ENCODE measurements at places on chromosomes 12 and 14. TPM values are rescaled to one million over a fixed set of nuclear protein-coding genes. Genes with fewer than 3 reads are reported as not detected.
A peak's percentile ranks its signal among the peaks of the same experiment; 100 is the strongest.

GRCh38 chr14:21056520-21057163 is 980 bp upstream of the RNASE8 start:
- no peaks in the 10 kb centered on the region for H3K27me3 ChIP-seq
- no peaks in the 10 kb centered on the region for H3K36me3 ChIP-seq
- no peak for DNase-seq
- no peaks in the 10 kb centered on the region for H3K4me1 ChIP-seq

GRCh38 chr14:65824285-65824977 is 411.9 kb downstream of the FUT8 start:
- no peak overlapping the region for H3K27ac ChIP-seq
- DNase-seq: no peak
- H3K36me3 ChIP-seq: no peaks in the 10 kb centered on the region
- no peaks in the 10 kb centered on the region for H3K27me3 ChIP-seq
- H3K4me3 ChIP-seq: no peak overlapping the region

GRCh38 chr12:104578453-104578852 is 121.7 kb downstream of the CHST11 start:
- peaks cover 4% of the 10 kb centered on the region for H3K4me1 ChIP-seq
- no peak overlapping the region for H3K4me3 ChIP-seq
- H3K27ac ChIP-seq: no peak overlapping the region
- no peaks in the 10 kb centered on the region for H3K36me3 ChIP-seq
- H3K27me3 ChIP-seq: no peaks in the 10 kb centered on the region

TRHDE gene
- total RNA-seq: not detected

COL2A1 gene
- not detected for total RNA-seq

DNA sequence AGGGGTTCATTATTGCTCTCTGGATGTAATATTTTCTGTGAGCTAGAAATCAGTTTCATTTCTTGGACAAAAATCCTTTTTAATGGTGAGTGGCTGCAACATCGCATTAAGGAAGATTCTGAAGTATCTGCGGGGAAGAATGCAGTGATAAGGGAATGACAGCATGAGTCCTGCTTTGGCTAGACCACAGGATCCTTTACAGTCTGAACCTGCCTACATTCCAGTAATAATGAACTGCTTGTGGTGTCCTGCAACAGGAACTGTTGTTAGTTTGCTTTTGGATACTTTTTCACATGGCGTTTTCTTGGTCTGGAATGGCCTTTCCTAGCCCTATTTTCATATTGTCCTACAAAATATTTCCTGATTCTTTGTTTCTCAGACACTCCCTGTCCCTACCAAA is 15.7 kb downstream of the MDM2 start:
- H3K36me3 ChIP-seq: peaks cover 14% of the 10 kb centered on the region
- H3K4me1 ChIP-seq: peaks cover 4% of the 10 kb centered on the region
- H3K27me3 ChIP-seq: no peaks in the 10 kb centered on the region
- H3K4me3 ChIP-seq: no peak overlapping the region
- H3K27ac ChIP-seq: no peak overlapping the region
- no peak for DNase-seq

GRCh38 chr14:81276073-81277069 is 55.6 kb upstream of the GTF2A1 start:
- no peak for DNase-seq
- no peak overlapping the region for H3K4me3 ChIP-seq
- H3K4me1 ChIP-seq: peaks cover 35% of the 10 kb centered on the region
- no peaks in the 10 kb centered on the region for H3K27me3 ChIP-seq
- peaks cover 4% of the 10 kb centered on the region for H3K36me3 ChIP-seq

- no peaks in the 10 kb centered on the region for H3K4me1 ChIP-seq
- H3K4me3 ChIP-seq: no peak overlapping the region
These were observed 19.1 kb downstream of the SIX1 start for GRCh38 chr14:60630129-60630528.

SLC5A8 gene
- total RNA-seq: not detected

DNA sequence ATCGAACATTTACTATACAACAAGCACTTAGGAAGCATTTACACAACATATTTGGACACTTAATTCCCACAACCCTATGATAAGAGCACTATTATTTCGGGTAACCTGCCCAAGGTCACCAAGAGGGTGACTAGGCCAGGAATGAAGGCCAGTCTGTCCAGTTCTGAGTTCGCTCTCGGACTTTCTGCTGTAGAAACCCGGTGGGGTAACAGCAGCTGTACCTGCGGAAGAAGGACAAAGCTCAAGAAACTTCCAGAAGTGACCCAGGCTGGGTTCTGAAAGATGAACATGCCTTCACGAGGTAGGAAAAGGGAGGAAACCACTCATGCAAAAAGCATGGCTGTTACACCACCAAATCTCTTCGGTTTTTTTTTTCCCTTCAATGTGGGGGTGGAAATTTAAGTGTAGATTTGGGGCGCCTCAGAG is 10.8 kb downstream of the PLA2G1B start:
- no peaks in the 10 kb centered on the region for H3K27me3 ChIP-seq
- peak overlapping the region; percentile 60 for H3K4me3 ChIP-seq
- peak overlapping the region; percentile 94 for H3K27ac ChIP-seq

DYNC1H1 gene
- 299 TPM for total RNA-seq

LRRIQ1 gene
- 0.09 TPM for total RNA-seq

GRCh38 chr14:44782775-44783238 is 178.9 kb downstream of the KLHL28 start:
- H3K4me3 ChIP-seq: no peak overlapping the region
- no peak overlapping the region for H3K27ac ChIP-seq
- H3K4me1 ChIP-seq: no peaks in the 10 kb centered on the region
- no peaks in the 10 kb centered on the region for H3K36me3 ChIP-seq
- DNase-seq: no peak

CELA1 gene
- not detected for total RNA-seq

All from esophagus squamous epithelium (tissue), 5 donors.